ENCODE measurements at places on chromosomes 5 and 9.

DNA sequence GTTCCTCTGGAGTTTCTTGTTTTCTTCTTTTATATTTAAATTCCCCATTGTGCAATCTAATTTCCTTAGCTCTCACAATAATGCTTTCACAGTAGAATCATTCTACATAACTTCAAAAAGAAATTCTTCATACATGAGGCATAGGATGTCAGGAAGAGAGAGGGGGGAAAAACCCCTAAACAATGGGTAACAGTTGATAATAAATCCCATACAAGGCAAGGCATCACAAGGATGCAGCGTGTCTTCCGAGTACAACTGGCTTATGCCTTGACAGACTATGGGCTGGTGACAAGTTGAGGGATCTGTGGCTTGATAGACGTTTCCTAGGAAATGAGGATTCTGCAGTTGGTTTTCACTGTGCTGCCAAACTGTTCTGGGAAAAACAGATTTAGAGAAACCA is 247.4 kb downstream of the ARL15 start:
- DNase-seq: peak; percentile 86

DNA sequence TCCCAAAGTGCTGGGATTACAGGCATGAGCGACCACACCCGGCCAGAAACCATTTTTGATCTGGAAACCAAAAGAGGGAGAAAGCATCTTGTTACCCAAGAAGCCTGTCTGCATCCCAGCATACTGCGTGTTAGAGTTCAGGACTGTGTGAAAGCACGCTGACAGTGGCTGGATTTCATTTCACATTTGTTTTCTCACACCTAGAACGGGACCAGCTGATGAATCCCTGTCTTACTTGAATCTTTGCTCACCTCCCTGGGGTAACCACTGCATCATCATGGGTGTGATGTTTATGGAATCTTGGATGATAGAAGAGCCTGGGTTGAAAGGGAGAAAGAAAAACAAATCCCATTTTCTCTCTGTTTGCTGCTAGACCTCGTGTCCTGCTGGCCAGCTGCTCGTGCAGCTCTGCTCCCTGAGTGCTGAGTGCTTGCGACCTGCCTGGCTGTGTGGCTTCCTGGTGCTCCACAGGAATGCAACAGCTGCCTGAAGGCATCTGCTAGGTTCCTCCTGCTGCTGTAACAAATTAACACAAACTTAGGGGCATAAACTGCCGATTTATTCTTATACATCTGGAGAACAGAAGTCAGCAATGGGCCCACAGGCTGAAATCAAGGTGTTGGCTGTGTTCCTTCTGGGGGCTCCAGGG is 378.3 kb upstream of the DAP start:
- no peak for DNase-seq

DNA sequence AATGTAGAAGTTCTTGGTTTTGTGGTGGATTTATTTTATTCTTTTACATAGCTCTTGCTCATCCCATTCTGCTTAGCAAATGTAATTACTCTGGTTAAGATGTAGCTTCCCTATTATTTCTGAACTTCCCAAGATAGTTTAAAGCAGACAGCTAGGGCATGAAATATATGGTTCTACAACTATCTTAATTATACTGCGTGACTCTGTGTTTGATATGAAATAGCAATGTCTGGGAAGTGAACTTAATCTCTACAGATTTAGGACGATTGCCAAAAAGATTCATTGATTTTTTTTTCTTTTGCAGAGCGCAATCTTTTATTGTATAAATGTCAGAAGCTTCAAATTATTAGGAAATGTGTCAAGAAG is 529.3 kb upstream of the ZNF608 start:
- DNase-seq: no peak

GRCh38 chr9:116387934-116388698 is 234.5 kb downstream of the PAPPA start:
- no peak for DNase-seq

DNA sequence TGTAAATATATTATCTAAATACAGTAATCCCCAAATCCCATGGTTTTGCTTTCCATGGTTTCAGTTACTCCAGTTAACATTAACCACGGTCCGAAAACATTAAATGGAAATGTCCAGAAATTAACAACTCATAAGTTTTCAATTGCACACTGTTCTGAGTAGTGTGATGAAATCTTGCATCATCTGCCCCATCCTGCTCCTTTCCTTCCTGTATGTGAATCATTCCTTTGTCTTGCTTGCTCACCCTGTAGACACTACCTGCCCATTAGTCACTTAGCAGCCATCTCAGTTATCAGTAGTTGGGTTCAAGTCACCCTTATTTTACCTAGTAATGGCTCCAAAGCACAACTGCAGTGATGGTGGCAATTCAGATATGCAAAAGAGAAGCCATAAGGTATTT is 1568.5 kb upstream of the WWC1 start:
- DNase-seq: peak; percentile 91

DNA sequence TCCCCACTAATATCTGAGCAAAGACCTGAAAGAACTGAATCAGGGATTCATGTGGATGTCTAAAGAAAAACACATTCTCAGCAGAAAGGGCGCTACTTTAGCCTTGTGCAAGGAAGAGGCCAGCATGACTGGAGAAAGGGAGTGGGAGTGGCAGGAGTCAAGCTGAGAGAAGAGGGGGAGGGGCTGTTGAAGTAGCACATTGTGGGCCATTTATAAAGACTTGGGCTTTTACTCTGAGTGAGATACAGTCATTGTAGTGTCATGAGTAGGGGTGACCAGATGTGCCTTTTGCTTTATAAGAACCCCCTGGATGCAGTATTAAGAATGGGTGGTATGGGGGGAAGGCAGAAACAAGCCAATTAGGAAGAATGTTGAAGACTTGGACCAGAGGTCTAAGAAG is 452.8 kb downstream of the ENC1 start:
- no peak for DNase-seq

DNA sequence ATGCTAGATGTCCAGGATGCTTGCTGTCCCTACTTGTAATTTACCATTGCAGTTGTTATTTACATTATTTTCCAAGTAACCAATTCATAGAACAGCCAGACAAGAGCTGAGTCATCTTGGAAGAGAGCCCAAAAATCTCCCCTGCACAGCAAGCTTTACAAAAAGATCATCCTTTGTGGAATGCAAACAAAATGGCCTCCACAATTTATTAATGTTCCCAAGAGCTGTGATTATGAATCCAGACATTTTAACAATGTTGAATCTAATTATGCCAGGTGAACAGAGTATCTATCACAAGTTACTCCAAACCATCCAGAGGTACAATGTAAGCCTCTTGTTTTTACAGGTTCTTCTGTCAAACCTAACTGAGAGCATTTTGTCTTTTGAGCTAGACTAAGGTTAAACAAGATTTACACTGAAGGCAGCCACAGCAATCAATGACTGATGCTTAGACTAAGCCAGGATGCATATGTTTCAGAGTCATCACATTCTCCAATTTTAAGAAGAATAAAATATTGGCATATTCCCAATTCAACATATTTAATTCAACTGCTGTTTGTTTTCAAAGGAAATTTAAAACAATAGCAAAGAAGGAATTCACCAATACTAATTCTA is 95.3 kb upstream of the SLC12A2 start:
- peak; percentile 96 for DNase-seq

GRCh38 chr5:44401611-44402010 is 12.4 kb upstream of the FGF10 start:
- no peak for DNase-seq

- DNase-seq: no peak
Measured at GRCh38 chr5:40945111-40945510, 35.8 kb downstream of the C7 start.

DNA sequence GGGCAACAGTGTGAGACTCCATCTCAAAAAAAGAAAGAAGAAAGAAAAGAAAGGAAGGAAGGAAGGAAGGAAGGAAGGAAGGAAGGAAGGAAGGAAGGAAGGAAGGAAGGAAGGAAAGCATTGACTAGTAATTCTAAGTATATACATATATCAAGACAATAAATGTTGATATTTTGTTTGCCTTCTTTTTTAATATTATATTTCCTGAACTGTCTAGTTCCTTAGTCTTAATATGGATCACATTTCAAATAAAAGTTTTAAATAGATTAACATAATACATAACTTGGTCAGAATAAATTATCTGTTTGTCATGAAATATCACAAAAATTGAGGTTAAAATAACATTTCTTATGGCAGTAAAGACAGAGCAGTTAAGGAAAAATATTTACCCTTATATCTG is 1448.4 kb upstream of the C9orf72 start:
- no peak for DNase-seq

DNA sequence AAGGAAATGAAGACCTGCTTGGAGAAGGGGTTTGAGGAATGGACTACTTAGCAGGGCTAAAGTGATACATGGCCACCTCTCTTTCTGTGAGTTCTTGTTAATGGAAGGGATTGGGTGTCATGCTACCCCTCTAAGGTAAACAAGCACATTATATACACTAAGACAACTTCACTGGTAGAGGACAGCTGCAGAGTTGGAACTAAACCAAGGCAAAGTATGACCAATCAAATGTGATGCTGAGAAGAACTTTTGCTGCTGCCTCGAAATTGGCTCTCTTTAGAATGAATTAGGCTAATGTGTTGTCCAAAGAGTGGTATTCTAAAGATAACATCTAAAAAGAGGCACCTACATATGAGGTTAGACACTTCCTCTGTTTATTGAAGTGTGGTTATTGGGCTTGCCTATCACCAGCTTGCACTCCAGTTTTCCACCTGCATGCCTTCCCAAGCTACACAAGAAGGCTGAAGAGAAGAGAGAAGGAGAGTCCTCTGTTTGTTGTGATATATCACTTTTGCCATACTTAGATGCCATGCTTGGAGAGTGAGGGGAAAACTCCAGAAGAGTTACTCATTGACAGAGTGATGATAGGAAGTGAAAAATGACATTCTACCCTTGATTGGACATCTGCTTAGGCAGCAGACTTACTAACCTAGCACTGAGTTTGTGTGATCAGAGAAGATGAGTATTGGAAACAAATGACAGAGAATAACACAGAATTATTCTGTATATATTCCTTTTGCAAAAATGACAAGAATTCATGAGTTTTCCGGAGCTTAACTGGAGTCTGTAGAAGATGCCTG is 536.1 kb downstream of the ZNF608 start:
- no peak for DNase-seq

Measured in iris pigment epithelial cell (primary cell).